ENCODE measurements at places on chromosomes 5 and 9.

DNA sequence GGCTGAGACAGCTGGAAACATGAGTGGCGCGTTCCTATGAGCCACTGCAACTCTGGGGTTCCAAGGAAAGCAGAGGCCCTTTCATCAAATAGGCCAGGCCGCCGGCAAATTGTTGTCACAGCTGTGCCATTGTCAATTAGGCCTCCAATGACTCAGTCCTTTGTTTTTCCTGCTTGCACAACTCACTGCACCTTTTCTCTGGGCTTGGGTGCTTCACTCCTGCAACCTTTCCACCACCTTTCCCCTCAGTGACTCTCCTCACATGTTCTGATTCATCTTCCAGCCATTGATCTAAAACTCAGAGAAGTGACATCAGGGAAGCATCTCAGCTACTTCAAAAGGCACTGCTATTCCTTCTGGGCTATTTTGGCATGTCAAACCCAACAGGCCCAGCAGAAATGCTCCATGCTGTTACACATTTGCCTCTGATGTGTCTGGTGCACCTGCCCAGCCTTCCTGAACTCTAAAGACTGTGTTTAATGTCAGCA, 653.7 kb downstream of the NR2F1-AS1 start:
- no peak for DNase-seq

DNA sequence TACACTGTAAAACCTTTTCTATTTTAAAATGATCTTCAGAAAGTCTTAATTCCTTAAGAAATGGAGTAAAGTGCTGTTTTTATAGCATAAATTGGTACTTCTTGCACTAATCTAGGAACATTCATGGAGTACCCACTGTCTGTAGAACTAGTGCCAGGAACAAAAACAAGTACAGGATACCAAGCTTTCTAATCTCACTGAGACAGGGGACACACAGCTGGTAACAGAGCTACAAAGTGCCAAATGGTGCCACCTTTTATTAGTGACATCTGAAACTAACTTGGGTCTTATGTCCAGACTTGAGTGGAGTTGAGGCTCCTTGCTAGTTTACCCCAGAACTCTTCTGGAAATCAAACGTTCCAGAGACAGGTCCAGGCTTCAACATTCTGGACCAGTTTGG, 57.9 kb downstream of the RNF130 start:
- no peak for DNase-seq

- DNase-seq: no peak
Observed at GRCh38 chr5:72552041-72552557, 44.9 kb upstream of the ZNF366 start.

- DNase-seq: no peak
Observed at GRCh38 chr5:128378196-128378595, 159.8 kb downstream of the FBN2 start.

DNA sequence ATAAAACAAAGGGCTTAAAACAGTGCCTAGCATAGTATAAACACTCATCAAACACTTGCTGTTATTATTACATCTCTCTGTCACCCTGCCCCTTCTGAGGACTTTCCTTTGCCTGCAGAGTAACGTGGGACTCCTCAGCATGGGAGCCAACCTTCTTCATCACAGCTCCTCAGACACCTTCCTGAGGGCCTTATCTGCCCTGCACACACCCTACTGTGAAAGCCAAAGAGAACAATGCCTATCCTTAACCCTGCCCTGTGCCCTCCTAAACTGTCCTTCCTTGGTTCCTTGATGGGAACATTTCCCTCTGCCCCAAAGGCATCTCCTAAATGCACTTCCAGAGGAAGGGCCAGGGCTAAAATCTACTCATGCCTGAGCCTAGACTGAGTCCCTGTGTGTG, 20.6 kb upstream of the HAND1 start:
- no peak for DNase-seq

- no peak for DNase-seq
Observed at GRCh38 chr5:1797103-1797800, 2.4 kb downstream of the MRPL36 start.

GRCh38 chr9:117747386-117747970, 43.3 kb downstream of the TLR4 start:
- DNase-seq: no peak

GRCh38 chr5:174187481-174187880, 142.0 kb downstream of the NSG2 start:
- DNase-seq: no peak

Measured in stimulated activated CD4-positive, alpha-beta T cell treated with anti-CD3 and anti-CD28 coated beads, Interleukin-1b, Interleukin-23, amount 100 ng/mL, for 4 hours (primary cell).